GM03348 (cell line): ENCODE measurements at places on chromosomes 5 and 9.

GRCh38 chr5:23571059-23571458 lies 63.6 kb downstream of the PRDM9 start:
- no peak for DNase-seq

GRCh38 chr5:58640011-58640410 lies 57.1 kb downstream of the RAB3C start:
- no peak for DNase-seq

DNA sequence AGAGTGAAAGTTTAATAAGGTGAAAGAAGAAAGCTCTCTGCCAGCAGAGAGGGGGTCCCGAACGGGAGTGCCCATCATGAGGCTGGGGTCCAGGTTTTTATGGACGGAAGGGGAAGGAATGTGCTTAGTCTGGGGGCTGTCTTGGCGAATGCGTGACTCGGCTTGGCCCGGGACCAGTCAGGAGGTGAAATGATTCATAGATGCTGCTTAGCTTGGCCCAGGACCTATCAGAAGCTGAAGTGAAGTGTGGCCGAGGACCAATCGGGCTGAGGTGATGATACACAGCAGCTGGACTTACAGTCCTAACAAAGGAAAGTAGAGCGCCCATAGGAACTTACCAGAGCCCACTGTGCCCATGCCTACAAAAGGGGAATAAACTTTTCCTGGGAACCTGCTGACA lies 3.9 kb upstream of the FKTN start:
- DNase-seq: no peak

GRCh38 chr5:125152044-125152443 lies 405.6 kb upstream of the ZNF608 start:
- DNase-seq: no peak
